ENCODE measurements at places on chromosomes 11 and 22.
A peak's percentile ranks its signal among the peaks of the same experiment; 100 is the strongest.

GRCh38 chr11:128686745-128687177 is 7.1 kb upstream of the FLI1 start:
- peak; percentile 31 for DNase-seq

DNA sequence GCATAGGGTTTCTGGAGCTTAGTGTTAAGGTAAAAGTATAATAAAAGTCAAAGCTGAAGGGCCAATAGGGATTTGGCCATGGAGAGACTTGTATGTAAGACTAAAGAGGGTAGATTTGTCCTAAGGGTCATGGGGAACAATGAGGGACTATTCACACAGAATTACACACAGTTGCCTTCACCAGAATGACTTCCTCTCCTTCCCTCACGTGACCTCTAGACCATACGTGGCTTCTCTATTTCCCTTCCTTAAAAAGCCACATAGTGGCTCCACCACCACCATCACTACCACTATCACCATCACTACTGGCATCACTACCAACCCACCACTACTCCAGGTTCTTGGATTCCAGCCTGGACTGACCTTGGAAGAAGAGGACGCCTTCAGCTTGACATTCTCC is 2.8 kb downstream of the HPX start:
- DNase-seq, result no peak

- DNase-seq, result no peak
Measured at GRCh38 chr11:79092791-79093353, 348.0 kb downstream of the TENM4 start.

- no peak for DNase-seq
Measured at GRCh38 chr11:69868006-69868810, 49.0 kb upstream of the FGF3 start.

DNA sequence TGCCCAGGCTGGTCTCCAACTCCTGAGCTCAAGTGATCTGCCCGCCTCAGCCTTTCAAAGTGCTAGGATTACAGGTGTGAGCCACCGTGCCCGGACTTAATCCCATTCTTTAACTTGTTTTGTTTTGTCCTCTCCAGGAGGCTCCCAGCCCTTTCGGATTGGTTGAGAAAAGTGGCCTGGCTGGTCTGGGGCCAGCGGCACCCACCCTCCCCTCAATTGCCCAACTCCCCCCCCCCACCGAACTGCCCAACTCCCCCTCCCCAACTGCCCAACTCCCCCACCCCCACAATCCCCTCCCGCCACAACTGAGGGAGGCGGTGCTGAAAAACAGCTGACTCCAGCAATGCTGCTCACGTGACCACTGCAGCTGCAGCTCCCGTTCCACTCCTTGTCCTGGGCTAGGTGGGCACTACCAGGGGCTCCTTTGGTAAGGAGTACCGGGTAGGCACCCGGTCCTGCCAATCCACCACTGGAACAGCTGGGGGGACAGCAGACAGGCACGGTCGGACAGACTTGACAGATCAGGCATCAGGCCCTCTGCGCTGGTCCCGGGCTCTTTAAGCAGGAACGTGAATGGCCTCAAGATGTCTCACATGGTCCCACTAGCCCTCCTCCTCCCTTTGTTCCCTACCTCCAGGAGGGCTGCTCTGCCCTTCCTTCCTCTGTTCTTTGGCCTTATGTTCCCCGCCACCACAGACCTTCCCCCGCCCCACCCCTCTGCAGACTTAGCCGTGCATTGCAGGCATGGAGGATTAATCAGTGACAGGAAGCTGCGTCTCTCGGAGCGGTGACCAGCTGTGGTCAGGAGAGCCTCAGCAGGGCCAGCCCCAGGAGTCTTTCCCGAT is at the start of gene TCN2:
TSS of gene TCN2 (plus strand) at position 720 of the 845 bp plus-strand sequence. CDS start 158 bp downstream, outside the sequence.
- DNase-seq, result peak; percentile 18

- DNase-seq, result no peak
Measured at GRCh38 chr11:119222308-119222707, 16.2 kb downstream of the CBL start.

DNA sequence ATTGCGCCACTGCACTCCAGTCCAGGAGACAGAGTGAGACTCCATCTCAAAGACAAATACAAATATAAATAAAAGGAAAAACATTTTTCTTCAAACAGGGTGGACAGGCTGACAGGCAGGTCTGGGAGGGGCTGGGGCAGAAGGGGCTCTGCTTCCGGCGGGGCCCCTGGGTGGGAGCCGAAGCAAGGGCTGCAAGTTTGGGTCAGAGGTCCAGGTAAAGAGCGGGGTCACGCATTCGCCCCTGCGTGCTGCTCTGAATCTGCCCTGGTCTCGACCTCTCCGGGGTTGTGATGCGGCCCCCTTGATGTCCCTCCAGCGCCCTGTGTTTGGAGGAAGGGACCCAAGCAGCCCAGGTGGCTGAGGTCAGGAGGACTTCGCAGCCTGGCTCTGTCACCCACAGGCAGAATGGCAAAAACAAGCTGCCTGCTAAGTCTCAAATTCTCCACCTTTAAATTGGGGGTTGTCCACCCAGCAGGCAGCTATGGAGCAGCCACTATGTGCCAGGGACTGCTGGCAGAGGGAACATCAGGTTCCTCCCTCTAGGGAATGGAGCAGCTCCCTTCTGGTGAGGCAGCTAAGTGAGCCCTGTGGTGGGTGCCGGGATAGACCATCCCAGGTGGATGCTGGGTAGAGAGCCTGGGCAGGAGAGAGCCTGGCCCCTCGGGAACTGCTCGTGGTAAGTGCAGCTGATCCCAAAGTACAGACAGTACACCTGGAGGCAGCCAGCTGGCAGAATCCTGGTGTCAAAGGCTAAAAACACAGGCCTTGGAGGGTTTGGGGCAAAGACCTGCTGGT is 10.3 kb upstream of the PHF21B start:
- DNase-seq, result no peak

- no peak for DNase-seq
Measured at GRCh38 chr22:39643311-39644083, 72.9 kb downstream of the CACNA1I start.

GRCh38 chr11:130071211-130071712 is 1.6 kb downstream of the APLP2 start:
- DNase-seq, result no peak

GRCh38 chr22:30127749-30128166 is 47.5 kb downstream of the HORMAD2 start:
- no peak for DNase-seq

GRCh38 chr22:29385748-29386147 is 2.6 kb downstream of the AP1B1 start:
- DNase-seq, result no peak

DNA sequence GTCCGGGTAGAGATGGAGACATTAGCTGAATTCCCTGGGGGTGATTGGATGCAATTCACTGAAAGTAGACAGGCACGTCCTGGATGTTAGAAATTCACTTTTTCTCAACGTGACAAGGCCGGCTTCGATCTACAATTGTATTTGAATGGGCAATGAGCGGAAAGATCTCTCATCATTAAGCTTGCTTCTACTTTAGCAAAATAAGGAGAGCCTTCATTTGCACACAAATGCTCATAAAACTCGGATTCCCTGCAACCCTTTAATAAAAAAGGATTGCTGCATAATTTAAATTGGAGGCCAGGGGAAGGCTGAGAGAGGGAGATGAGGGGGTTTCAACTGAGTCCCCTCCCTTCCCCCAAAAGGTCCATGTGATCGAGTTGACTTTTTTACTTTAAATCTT is 10.6 kb upstream of the PAX6 start:
- DNase-seq, result no peak

DNA sequence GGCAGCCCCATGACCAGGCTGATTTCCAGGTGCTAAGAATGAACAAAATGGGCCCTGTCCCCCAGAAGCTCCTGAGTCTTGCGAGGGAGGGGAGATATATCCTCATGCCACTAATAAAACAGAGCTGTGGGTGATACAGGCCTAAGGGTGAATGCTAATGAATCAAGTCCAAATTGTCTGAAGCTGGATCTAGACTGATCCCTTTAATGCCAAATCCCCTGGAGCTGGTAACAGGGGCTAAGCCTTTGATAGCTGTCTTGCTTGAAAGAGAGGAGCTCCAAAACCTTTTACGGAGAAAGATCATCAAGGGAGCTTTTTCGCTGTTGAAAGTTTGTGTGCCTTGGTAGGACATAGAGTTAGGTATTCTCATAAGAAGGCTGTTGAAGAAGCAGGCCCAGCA is 79.7 kb downstream of the PPFIBP2 start:
- DNase-seq, result no peak

DNA sequence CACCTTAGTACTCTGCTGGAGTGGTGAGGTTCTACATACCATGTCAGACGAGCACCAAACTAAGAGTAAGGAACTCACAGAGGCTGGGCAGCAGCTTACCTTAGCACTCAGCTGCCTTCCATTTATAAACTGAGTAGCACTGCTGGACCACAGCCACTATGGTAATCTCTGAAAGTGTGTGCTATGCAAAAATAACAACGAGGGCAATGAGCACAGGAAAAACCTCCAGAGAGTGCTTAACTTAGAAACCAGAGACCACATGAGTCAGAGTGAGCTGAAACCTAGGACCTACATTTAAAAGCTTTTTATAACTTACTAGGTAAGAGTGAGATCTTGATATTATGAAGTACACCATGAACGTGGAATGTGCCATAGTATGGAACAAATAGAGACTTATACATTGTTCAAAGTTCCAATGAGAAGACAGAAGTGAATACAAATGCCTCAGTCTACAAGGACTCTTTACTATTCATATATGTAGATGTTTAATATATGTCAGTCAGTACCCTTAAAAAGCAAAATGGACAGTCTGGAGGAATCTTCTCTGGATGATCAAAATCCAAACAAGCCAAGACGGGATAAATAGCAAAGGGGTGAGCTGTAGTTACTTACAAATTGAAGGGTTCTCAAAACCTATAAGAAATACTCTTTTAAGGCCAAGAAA is 17.2 kb upstream of the CD59 start:
- DNase-seq, result no peak

- DNase-seq, result no peak
Measured at GRCh38 chr11:102760344-102761035, 19.9 kb downstream of the MMP10 start.

DNA sequence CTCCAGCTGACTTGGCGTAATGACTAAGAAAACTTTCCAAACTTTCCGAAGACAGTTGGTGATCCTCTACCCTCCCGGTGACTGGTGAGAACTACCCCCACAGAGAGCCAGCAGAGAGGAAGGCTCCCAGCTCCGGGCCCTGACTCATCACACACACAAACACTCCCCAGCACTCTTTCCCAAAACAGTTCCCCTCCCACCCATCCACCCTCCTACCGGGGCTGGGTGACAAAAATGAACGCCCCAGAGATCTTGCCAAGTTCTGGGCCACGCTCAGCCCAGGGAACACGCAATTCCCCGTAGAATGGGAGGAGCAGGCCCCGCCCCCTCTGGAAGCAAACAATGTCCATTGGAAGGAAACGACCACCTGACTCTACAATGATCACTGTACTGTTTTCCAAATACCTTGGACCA is 21.3 kb upstream of the JAM3 start:
- no peak for DNase-seq

DNA sequence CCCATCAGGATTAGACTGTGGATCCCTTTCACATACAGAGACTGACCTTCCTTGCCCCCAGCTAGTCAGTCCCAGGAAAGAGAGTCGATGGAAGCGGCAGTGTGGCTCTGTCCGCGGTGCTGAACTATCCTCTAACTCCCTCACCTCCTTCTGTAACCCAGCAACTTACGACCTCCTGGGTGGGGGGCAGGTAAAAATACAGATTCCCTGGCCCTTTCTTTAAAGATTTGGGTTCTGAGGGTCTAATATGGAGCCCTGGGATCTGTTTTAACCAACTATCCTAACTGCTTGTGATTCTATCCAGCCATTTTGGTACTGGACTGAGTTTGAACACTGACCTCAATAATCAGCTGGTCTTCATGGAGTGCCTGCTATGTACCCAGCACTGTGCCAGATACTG is 23.2 kb downstream of the MFNG start:
- no peak for DNase-seq

DNA sequence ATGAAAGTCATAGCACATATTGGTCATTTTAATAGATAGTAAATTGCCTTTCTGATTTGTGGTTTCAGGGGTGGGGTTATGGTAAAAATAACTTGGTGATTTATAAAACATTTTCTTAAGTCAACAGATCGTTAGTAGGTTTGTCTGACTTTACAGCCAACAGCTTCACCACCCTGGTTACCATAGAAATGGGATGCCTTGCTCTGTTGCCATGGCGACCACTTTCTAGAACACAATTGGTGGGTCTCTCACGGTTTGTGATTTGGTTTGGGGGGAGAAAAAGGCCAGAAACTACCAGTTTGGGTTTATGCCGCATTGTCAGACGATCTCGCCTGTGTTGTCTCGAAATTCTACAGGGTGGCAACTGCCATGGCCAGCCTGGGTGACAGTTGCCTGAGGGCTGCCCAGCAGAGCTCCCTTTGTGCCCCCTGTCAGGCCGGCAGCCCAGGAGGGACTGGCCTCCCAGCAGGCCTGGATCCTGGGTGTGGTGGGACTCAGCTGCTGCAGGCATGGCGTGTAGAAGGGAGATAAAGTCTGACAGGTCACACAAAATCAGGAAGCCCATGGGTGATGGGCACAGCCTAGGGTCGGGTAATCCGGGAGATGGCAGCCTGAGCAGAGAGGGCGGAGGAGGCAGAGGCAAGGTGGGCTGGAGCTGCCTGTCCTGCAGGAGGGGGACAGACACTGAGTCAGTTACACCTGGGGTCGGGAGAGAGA is 30.9 kb downstream of the KCNC1 start:
- no peak for DNase-seq

DNA sequence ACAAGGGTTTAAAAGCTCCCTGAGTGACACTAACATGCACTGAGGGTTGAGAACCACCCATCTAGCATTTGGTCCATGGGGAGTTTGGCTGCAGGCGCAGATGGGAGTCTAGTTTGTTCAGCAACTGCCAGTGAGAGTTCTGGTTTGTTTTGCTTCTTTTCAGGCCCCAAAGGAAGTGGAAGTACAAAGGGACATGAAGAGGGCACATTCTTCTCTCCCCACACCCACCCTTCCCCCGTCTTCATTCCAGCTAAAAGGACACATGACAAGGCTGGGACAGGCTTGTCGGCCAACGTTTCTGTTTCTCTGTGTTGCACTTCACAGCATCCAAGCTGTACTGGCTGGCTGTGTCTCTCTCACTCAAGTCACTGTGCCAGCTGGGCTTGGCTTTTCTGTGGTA is 8.2 kb upstream of the ENDOD1 start:
- DNase-seq, result no peak

- DNase-seq, result no peak
Measured at GRCh38 chr11:119797123-119797611, 68.2 kb upstream of the NECTIN1 start.

DNA sequence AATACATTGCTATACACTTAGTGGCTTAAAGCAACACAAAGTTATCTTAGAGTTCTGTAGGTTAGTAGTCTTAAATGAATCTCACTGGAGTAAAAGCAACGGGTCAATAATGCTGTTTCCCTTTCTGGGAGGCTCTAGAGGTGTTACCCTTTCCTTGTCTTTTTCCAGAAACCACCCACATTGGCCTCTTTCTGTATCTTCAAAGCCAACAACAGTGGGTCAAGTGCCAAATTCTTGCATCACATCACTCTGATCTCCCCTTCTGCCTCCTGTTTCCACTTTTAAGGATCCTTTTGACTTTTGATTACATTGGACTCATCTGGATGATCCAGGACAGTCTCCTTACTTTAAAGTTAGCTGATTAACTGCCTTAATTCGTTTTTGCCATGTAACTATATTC is 93.6 kb downstream of the DDX10 start:
- DNase-seq, result no peak

GRCh38 chr11:115965767-115966504 is 461.7 kb upstream of the CADM1 start:
- no peak for DNase-seq

- DNase-seq, result no peak
Measured at GRCh38 chr11:47185305-47186075, 744 bp downstream of the PACSIN3 start.

GRCh38 chr11:126333142-126333541 is 22.3 kb upstream of the ST3GAL4 start:
- no peak for DNase-seq
